Activated CD8-positive, alpha-beta memory T cell treated with anti-CD3 and anti-CD28 coated beads, Interleukin-2, amount 50 U/mL, for 48 hours (primary cell): ENCODE measurements at places on chromosomes 5 and 9.

DNA sequence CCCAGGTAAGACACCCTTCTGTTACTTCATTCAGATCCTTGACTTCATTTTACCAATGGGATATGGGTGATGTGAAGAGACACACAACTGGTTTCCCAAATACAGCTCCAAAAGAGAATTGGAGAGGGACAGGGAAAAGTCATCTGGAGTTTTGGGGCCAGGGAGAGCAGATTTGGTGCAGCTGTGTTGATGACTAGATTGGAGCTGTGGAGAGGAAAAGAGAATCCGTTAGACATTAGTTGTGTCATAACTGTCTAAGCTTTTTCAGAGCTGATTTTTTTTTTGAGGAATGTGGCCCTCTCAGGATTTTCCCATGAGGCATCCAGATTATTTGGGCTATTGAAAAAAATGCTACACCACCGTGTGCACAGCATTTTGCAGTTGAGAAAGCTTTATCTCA is 423.4 kb downstream of the DMAC1 start:
- DNase-seq: no peak

GRCh38 chr5:115072266-115073064 is 97.2 kb downstream of the TRIM36 start:
- no peak for DNase-seq

GRCh38 chr5:149794041-149794440 is 63.9 kb downstream of the PPARGC1B start:
- no peak for DNase-seq

DNA sequence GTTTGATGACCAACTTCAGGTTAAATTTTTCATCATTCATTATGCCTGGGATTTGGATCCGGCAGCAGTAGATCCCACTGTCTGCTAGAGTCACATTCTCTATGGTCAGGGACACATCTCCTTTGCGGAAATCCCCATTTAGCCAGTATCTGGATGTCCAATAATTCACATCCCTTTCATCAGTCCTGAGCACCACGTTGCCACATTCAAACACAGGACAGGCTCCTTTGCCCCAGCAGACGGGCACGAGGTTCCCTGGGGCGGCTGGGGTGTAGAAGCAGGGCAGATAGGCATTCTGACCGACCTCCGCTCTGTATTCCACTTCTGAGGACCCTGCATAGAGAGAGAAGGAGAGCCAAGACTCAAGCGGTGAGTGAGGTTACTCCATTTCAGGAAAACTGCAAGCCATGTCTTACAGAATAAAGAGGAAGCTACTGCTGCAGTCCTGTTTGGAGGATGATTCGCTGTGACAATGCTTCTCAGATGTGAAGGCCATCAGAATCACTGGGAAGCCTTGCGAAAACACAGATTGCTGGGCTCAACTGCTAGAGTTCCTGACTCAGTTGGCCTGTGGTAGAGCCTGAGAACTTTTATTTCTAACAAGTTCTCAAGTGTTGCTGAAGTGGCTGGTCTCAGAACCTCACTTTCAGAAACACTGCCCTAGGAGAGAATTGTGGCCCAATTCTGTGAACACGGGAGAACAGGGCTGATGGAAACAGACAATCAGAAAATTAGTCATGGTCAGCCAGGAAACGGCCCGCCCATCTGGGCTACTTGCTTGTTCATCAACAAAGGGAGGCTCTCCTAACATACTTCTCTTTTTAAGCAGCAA is 2.0 kb downstream of the HAVCR2 start:
- peak; percentile 64 for DNase-seq

DNA sequence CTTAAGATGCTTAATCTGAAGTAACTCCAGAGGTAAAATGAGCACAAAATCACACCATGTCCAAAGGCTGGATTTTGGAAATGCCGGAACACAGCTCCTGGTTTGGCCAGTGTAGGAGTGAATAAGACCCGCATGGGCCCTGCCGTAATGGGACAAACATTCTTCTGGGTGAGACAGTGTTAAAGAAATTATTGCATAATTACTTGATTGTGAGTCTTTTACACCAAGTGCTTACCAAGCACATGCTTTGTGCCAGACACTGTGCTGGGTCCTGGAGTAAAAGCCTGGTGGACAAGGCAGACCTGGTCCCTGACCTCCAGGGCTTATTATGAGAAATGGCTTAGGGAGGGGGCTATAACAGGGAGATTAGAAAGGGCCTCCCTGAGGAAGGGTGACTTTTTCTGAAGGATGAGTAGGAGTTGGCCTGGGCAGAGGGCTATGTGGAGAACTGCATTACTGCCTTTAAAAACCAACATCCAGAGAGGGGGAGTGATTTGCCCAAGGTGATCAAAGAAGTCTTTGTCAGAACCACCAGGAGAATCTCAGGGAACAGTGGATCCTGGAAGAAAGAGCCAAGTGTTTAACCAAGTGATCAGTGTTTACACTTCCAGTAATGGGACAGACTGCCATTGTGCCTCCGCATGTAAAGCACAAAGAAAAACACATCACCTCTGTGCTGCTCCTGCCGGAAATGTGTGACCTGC is 3.5 kb downstream of the PDE6A start:
- no peak for DNase-seq

GRCh38 chr5:35922468-35922867 is 16.0 kb downstream of the CAPSL start:
- DNase-seq: no peak

DNA sequence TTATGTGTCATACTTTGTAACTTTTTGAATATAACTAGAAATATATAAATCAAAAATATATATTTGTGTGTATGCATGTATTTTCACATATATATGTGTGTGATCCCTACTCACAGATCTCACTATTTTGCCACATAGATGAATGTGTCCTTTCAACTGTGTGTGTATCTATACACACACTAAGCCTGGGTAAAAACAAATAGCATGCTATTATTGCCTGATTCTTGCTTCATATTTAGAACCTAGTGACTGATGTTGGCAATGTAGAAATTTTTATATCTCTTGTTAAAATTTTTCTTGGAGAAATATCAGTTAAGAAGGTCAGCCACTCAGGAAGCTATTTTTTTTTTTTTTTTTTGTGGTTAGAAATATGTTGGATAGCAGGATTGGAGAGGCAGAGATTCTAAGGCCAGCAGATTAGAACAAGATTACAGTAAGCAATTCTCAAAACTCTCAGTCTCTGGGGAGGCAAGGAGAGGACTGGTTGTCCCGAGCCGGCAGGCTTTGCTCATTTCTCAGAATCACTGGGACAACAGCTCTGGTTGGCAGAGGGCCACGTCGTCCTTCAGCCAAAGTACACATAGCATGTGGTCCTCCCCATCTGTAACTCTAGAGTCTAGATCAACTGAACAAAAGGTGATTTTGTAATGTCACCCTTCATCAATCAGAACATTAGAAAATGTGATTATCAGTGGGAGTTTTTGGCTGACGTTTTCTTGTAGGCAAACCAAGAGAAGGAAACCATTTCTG is 19.7 kb downstream of the C6 start:
- no peak for DNase-seq

GRCh38 chr5:55338810-55339243 is 31.0 kb downstream of the MTREX start:
- peak; percentile 68 for DNase-seq

DNA sequence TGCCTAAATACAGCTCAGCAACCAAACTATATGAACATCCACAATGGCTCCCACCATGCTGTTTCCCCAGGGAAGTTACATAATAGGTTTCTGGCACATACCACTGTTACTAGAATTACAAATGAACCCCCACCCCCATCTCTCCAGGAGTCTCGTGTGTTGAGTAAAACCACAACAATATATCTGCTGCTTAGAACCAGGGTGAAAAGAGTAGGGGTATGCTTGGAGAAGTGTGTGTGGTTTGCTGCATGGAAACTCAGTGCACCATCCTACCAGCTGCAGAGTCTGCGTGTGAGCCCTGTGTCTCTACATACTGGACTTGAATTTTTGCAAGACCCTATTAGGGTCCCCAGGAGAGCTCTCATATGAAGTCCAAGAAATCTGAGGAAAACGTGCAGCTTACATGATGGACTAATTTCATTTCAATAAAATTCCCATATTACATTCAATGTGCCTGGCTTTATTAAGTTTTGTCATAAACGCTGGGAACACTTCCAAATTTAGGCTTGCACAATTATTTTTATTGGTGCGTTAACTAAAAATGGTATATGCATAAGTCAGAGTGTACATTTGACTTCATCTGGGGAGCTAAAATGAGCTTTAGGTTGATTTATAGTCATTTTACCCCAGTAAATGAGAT is 104.5 kb upstream of the NFIB start:
- no peak for DNase-seq

DNA sequence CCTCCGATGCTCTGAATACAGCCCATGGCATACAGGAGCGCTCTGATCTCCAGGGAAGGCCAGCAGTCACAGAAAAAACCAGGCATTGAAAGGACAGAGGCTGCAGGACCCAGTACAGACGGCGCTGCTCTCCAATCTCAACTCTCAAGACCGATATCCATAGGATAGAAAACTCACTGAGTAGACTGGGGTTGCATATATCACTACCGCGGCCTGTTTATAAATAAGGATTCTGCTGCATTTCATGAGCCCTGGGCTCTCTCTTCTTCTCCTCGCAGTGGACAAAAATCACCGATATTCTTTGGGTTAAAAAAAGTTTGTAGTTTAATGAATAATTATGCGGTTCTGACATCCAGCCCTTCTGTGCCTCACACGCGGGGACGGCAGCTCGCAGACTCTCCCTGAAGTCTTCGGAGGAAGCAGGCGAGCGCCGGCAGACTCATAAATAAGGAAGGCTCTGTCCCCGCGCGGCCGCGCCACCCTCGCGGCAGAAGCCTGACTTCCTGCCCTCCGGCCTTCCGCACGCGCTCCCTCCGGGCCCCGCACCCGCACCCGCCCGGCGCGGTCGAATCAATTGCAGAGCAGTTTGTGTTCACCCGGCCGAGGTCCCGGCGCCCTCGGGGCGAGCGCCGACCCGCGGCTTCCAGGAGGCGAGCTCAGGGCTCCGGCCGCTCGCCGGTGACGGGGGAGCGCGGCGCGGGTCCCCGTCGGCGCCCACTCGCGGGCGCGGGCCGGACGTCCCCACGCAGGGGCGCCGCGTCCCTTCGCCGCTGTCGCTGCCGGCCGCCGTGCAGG is at the start of gene FAM78A:
Gene FAM78A, minus strand, starts transcription at position 417 of the 795 bp plus-strand sequence. Its CDS starts 331 bp downstream, at position 86.
- peak; percentile 80 for DNase-seq

GRCh38 chr9:81814794-81815464 is 113.3 kb upstream of the SPATA31D4 start:
- no peak for DNase-seq

GRCh38 chr5:1913578-1913977 is 30.9 kb upstream of the IRX4 start:
- no peak for DNase-seq

DNA sequence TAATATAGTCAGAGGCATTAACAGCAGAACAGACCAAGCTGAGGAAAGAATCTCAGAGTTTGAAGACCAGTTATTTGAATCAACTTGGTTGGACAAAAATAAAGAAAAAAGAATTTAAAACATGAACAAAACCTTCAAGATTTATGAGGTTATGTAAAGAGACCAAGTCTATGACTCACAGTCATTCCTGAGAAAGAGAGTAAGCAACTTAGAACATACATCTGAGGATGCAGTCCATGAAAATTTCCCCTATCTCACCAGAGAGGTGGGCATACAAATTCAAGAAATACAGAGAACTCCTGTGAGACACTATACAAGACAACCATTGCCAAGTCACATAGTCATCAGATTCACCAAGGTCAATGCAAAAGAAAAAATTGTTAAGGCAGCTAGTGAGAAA is 17.4 kb upstream of the C9orf72 start:
- no peak for DNase-seq

- DNase-seq: no peak
Measured at GRCh38 chr9:135254176-135255032, 166.9 kb downstream of the OLFM1 start.

DNA sequence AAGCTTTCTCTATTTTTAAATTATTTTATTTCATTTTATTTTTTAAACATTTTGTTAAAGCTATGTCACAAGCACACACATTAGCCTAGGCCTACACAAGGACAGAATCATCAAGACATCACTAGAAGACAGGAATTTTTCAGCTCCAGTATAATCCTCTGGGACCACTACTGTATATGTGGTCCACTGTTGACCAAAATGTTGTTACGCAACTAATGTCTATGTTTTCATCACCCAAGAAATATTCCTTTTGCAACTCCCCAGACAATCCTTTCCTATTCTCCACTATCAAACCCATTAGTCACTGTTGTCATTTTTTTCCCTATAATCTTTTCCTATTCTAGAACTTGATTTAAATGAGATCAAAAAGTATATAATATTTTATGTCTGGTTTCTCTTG is 2371.7 kb upstream of the C9orf72 start:
- no peak for DNase-seq

- DNase-seq: no peak
Measured at GRCh38 chr9:129209580-129209979, 31.5 kb upstream of the IER5L start.

DNA sequence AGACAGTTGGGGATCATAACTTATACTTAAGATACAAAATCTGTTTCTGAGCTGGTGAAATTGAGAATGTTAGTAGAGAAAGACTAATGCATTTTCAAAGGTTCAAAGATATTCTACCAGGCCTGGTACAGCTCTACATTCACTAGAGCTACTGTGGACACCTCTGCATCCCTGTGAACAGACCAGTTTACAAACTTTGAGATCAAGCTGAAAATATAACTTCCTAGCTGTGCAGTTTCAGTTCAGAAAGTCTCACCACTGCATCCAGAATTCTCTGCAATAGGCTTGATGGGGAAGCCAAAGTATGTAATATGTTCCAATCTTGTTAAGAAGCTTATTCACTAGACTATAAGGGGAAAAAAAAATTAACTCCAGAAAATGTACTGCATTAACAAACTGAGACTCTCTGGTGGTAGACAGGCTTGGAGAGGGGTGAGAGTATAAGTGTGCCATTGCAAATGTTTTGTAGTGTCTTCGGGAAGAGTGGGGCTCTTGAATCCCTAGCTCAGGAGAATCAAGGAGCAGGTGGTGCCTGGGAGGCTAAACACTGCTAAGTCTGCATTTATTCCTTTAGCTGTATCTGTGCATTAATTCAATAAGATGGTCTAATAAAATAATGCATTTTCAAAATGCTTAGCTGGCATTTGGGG is 671.9 kb downstream of the NR2F1-AS1 start:
- DNase-seq: no peak

GRCh38 chr9:6079386-6079785 is 64.0 kb upstream of the RANBP6 start:
- no peak for DNase-seq

DNA sequence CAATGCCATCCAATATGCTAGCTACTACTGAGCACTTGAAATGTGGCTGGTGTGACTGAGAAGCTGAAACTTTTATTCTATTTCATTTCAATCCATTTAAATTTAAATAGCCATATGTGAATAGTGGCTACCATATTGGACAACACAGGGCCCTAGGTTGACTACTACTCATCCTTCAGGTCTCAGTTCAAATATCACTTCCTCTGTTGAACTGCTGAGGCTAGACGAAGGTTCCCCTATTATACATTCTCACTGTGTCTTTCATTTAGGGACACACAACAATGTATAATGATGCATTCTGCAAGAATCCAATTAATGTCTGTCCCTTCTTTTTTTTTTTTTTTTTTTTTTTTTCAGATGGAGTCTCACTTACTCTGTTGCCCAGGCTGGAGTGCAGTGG is 208.7 kb downstream of the CRB2 start:
- DNase-seq: no peak

DNA sequence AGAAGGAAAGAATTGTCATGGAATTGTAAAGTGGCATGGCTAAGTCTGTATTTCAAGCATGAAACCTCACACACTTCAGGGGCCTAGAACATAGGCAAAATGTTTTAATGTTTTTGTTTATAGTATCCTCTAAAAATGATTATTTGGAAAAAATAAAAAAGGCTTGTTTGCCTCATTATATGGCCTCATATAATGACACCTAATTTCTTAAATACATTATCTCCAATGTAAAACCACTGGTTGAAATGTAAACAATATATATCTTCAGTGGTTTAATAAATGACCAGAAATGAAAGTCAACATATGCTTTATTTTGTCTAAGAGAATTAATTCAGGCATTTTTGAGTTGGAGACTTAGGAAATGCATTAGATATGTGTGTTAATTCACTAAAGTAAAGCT is 1736.6 kb downstream of the EFNA5 start:
- no peak for DNase-seq
